ENCODE measurements at places on chromosomes 2 and 18.
A peak's percentile ranks its signal among the peaks of the same experiment; 100 is the strongest.

- no peak for DNase-seq
Observed at GRCh38 chr2:127645395-127646291, at the start of gene GPR17. GPR17 (plus strand) TSS chr2:127646153; CDS start chr2:127650736, 4,583 bp downstream.

- no peak for DNase-seq
Observed at GRCh38 chr2:179822540-179822939, 38.9 kb downstream of the ZNF385B start.

DNA sequence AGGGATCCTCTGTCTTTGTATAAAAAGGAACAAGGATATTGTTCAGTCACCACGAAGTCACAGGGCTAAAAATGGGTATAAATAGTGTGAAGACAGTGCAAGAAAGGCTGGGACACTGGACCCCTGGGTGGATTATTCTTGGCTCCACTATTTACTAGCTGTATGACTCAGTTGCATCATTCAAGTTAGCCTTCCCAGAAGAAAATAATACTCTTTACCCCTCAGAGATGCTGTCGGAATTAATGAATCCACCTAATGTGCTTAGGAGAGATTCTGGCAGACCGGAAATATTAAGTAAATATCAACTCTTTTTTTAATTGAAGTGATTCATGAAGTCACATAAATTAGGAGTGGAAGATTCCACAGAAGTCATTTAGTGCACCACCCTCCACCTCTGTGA, 98.9 kb downstream of the SPHKAP start:
- DNase-seq: no peak

GRCh38 chr2:51387235-51387634, 355.3 kb upstream of the NRXN1 start:
- DNase-seq: peak; percentile 67

Data from fibroblast of skin of left quadriceps (primary cell).